ENCODE measurements at places on chromosomes 11 and 22.

- H3K27ac ChIP-seq: no peak overlapping the region
- peaks cover 34% of the 10 kb centered on the region for H3K36me3 ChIP-seq
- no peak overlapping the region for H3K4me3 ChIP-seq
- no peak for DNase-seq
- no peaks in the 10 kb centered on the region for H3K27me3 ChIP-seq
Observed at GRCh38 chr11:133905677-133906156, 51.1 kb downstream of the IGSF9B start.

GRCh38 chr11:106031202-106031810 lies 9.3 kb upstream of the MSANTD4 start:
- H3K27ac ChIP-seq: no peak overlapping the region
- no peaks in the 10 kb centered on the region for H3K27me3 ChIP-seq
- H3K4me3 ChIP-seq: no peak overlapping the region
- no peaks in the 10 kb centered on the region for H3K4me1 ChIP-seq
- no peak for DNase-seq

GRCh38 chr11:95138448-95138847 lies 48.8 kb downstream of the ENDOD1 start:
- H3K4me3 ChIP-seq: no peak overlapping the region
- no peak for DNase-seq
- no peaks in the 10 kb centered on the region for H3K4me1 ChIP-seq
- H3K27ac ChIP-seq: no peak overlapping the region
- H3K27me3 ChIP-seq: no peaks in the 10 kb centered on the region

- no peak overlapping the region for H3K27ac ChIP-seq
- H3K36me3 ChIP-seq: no peaks in the 10 kb centered on the region
- H3K4me3 ChIP-seq: no peak overlapping the region
- no peaks in the 10 kb centered on the region for H3K4me1 ChIP-seq
- H3K27me3 ChIP-seq: no peaks in the 10 kb centered on the region
Observed at GRCh38 chr11:109490953-109491635, 69.1 kb downstream of the C11orf87 start.

- H3K4me3 ChIP-seq: no peak overlapping the region
- peaks cover 21% of the 10 kb centered on the region for H3K36me3 ChIP-seq
- DNase-seq: no peak
- H3K4me1 ChIP-seq: peaks cover 3% of the 10 kb centered on the region
Observed at GRCh38 chr11:17169876-17170275, 37.9 kb downstream of the PIK3C2A start.

DNA sequence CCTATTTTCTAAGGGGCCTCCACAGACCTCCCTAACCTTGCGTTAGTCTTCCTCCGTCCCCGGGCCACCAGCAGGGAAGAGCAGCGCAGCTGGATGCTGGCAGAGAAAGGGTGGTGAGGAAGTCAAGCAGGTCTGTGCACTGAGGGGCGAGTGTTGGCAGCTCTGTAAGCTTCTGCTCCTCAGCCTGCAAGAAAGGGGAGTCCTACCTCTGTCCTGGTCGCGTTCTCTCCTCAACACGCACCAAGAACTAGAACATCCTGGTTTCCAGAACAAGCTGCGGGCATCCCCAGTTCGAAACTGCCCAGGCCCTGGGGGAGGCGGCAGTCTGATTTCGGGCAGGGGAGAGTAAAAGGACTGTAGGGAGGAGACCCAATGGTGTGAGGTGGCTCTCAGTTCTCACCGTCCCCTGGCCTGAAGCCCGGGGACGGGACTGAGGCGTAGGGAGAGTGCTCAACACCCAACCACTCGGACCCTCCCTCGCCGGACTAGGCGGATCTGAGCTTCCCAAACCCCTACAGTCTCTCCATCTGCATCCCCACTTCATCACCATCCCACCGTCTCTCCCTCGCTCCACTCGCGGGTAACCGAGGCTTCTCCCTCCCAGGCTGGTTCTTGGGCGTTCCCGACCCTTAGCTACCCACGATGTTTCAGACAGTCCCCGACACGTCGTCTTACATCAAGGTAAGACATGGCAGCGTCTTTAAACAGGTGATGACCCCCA lies 7.7 kb upstream of the FLI1 start:
- H3K4me3 ChIP-seq: peak overlapping the region; percentile 49
- no peaks in the 10 kb centered on the region for H3K36me3 ChIP-seq
- H3K27ac ChIP-seq: no peak overlapping the region
- no peaks in the 10 kb centered on the region for H3K27me3 ChIP-seq
- DNase-seq: no peak

DNA sequence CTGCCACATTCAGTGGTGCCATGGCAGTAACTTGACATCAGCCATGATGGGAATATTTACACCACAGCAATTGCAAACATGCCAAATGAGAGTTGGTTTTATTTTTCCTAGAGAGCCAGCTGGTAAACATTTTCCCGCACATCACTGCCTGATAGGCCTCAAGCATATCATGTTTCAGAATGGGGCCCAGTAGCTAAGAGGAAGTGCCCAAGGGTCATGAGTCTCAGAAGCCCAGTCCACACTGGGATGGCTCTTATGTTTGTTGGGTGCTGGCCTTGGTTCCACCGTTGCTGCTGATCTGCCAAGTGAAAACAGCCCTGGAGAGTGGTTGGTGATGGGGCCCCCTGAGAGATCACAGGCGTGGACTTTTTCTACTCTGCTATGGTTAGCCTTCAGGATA lies 64.3 kb upstream of the NAV2 start:
- no peak overlapping the region for H3K27ac ChIP-seq
- DNase-seq: no peak
- no peaks in the 10 kb centered on the region for H3K27me3 ChIP-seq
- no peaks in the 10 kb centered on the region for H3K36me3 ChIP-seq
- no peaks in the 10 kb centered on the region for H3K4me1 ChIP-seq

GRCh38 chr22:43396934-43397457 lies 14.8 kb upstream of the MPPED1 start:
- no peak overlapping the region for H3K4me3 ChIP-seq
- H3K27me3 ChIP-seq: no peaks in the 10 kb centered on the region
- H3K4me1 ChIP-seq: no peaks in the 10 kb centered on the region
- DNase-seq: no peak
- H3K36me3 ChIP-seq: no peaks in the 10 kb centered on the region
- no peak overlapping the region for H3K27ac ChIP-seq

- H3K4me3 ChIP-seq: no peak overlapping the region
- H3K27me3 ChIP-seq: no peaks in the 10 kb centered on the region
- no peaks in the 10 kb centered on the region for H3K36me3 ChIP-seq
Observed at GRCh38 chr11:109697140-109697843, 275.3 kb downstream of the C11orf87 start.

Measured in ascending aorta (tissue), 2 donors.